ENCODE measurements at places on chromosomes 3 and 15.

DNA sequence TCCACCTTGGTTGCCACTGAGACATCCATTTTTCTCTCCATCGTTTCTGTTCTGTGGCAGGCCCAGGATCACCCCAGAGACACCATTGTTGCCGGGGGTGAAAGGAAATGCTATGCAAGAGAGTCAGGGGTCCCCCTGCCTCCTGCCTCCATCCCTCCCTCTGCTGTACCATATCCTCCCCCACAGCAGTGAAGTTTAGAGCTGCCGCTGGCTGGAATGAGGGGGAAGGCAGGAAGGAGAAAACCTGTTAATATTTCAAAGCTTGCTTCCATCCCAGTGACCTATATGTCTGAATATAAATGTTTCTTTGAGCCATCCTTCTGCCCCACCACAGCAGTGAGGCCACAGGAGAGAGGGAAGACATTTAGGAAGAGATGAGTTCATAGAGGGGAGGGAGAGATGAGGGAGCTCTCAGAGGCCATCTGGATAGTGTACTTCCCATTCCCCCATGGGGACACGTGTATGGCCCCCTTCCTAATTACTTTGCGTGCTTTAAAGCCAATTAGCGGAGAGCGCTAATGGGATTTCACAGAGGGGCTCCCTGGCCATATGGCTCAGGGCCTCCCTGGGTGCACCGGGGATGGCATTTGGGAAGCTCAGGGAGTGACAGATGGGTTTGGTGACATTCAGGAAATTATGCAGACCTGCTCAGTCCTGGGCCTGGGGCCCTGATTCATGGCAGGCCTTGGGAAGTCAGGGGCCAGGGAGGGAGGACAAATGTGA lies 40.4 kb upstream of the CHRNB4 start:
- DNase-seq, result peak; percentile 26

- no peak for DNase-seq
Observed at GRCh38 chr15:98169551-98169950, 209.0 kb downstream of the ARRDC4 start.

DNA sequence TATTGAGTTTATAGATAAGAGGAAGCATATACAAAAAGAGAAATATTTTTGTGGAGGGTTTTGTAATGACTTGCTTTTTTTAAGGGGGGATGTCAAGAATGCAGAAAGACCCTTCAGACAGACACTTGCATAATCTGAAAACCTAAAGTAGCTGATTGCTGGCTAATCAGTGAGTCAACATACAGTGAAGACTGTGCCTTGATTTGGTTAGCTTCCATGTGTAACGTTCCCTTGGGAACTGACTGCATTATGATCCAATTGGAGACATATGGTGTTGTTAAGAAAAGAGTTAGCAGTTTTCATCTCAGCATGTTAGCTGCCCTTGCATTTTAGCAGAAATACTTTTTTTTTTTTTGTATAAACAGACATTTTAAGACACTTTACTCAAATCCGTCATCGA lies 483.2 kb downstream of the RBMS3 start:
- DNase-seq, result no peak

DNA sequence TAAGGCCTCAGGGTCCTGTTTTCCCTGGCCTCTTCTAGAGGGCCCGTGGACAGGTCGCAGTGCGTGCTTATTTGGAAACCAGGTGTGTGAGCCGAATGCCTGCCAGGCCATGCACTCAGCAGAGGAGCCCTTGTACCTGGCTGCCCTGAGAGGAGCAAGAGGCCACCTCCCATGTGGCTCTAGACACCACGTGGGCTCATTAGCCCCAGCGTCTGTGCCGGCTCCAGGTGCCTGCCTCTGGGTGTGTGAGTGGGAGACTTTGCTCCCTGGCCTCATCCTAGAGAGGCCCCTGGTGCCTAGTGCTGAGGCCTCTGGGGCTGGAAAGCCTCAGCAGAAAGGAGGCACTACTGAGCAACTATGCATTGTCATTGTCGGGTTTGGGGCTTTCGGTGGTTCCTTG lies 50.4 kb downstream of the KLF13 start:
- DNase-seq, result no peak

GRCh38 chr3:59249004-59249403 lies 199.2 kb upstream of the CFAP20DC start:
- no peak for DNase-seq

- DNase-seq, result no peak
Observed at GRCh38 chr15:92733934-92734521, 78.5 kb upstream of the FAM174B start.

- no peak for DNase-seq
Observed at GRCh38 chr3:61268644-61269043, 17.4 kb upstream of the FHIT start.

DNA sequence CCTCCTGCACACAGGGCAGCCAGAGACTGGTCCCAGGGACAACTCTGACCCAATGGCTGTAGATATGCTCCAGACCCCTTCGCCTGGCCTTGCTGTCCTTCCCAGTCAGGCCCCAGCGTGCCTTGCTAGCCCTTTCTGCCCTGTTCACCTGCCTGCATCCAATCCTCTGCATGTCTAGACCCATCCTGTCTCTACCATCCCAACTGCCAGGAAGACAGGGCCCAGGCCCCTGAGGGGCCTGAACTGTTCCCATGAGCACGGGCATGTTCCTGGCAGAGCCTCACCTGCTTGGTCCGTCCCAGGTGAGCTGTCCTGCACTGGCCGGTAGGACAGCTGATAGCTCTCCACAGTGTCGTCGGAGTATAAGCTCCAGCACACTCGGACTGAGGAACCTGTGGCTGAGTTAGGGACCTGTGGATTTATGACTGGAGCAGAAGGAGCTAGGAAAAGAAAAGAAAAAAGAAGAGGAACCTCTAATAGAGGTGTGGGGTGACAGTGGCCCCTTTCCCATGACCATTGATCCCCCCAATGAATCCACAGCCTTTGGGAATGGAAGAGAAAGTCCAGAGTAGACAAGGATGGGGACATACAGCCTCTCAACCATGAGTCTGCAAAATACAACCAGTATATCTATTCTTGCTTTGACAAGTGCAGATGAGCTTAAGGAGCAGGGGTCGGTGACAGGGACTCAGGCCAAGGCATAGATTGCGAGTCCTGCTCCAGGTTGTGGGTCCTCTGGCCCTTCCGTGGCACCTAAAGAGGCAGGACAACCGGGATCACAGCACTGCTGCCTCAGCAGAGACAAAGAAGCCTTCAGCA lies 33.9 kb downstream of the FSD2 start:
- no peak for DNase-seq

DNA sequence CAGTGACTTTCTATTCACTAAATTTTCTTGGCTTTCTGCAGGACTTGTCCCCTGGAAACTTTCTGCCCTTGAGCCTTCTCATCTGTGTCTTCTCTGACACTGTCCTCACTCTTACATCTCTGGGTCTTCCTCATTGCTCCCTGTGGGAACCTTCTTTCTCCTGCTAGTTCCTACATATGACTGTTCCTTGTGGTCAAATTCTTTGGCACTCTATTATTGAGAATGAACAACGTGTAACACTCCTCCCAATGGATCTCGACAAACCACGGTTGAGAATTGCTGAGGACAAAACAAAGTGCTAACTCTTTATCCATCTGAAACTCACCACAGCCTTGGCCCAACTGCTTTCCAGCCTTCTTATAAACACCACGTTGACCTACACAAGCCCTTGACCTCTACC lies 3.5 kb upstream of the FAM81A start:
- DNase-seq, result no peak

- no peak for DNase-seq
Observed at GRCh38 chr15:65264863-65265430, 21.7 kb downstream of the PARP16 start.

- DNase-seq, result no peak
Observed at GRCh38 chr3:133479895-133480669, 80.2 kb downstream of the BFSP2 start.

DNA sequence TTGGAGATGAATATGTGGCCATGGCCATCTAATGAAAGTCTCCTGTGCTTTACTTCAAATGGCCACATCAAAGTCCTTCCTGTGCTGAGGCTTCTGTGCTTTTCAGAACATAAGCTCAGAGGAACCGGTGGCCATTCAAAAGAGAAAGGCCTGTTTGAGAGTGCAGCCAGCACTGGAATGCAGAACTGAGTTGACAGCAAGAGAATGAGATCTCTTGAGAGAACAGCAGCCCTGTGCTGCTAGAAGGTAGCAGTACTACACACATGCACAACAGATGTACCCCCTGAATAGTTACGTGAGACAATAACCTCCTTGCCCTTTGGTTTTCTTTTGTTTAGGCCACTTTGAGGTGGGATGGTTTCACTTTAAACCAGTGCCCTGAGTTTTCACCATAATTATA lies 292.5 kb downstream of the PTPRG start:
- no peak for DNase-seq

GRCh38 chr3:187921391-187922074 lies 176.3 kb upstream of the BCL6 start:
- no peak for DNase-seq

DNA sequence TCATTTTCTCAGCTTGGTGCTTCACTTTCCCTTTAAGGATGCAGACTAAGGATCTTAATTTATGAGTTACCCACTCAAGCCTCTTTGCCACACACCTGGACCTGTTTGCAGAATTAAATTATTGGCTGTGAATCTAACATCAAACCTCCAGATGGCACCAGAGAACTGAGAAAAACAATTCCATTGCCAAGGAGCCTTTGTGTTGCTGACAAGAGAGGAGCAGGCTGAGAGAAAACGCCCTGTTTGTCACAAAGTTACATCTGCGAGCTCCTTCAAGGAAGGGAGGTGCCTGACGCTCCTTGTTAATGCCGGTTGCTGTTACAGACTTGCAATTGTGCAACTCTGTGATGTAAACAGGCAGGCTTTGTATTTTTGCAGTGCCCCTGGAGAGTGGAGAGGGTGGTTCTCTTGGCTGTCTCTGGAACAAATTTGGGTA lies 36.3 kb upstream of the TMC3 start:
- DNase-seq, result peak; percentile 79

GRCh38 chr3:71753701-71754609 lies at the start of gene GPR27:
Gene GPR27 (plus strand): TSS chr3:71753855. CDS start chr3:71754050, 195 bp downstream.
- DNase-seq, result no peak

- DNase-seq, result peak; percentile 69
Observed at GRCh38 chr15:28021281-28022039, 77.7 kb downstream of the OCA2 start.

DNA sequence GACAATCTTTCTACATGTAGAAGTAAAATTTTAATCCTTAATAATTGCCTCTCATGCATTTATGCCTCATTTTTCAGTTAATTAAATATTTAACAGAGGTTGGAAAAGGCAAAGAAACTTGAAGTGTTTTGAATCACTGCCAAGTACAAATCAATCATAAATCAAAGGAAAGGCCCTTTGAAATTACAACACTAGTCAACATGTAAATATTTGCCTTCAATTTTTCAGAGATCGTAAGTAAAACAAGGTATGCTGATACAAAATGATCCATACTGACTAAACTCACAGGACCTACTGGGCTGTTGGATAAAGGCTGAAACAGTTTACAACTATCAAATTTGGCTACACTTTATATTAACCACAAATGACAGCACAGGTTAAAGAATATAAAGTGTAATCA lies 33.9 kb downstream of the ZBBX start:
- DNase-seq, result no peak

- no peak for DNase-seq
Observed at GRCh38 chr3:100002599-100003350, 111.5 kb downstream of the FILIP1L start.

- no peak for DNase-seq
Observed at GRCh38 chr15:85545185-85545584, 164.8 kb downstream of the AKAP13 start.

GRCh38 chr3:159131376-159131775 lies 329.5 kb downstream of the MFSD1 start:
- DNase-seq, result no peak

- DNase-seq, result no peak
Observed at GRCh38 chr3:196108075-196108743, 26.3 kb upstream of the TFRC start.

GRCh38 chr3:45861043-45861719 lies 19.3 kb upstream of the LZTFL1 start:
- DNase-seq, result no peak

DNA sequence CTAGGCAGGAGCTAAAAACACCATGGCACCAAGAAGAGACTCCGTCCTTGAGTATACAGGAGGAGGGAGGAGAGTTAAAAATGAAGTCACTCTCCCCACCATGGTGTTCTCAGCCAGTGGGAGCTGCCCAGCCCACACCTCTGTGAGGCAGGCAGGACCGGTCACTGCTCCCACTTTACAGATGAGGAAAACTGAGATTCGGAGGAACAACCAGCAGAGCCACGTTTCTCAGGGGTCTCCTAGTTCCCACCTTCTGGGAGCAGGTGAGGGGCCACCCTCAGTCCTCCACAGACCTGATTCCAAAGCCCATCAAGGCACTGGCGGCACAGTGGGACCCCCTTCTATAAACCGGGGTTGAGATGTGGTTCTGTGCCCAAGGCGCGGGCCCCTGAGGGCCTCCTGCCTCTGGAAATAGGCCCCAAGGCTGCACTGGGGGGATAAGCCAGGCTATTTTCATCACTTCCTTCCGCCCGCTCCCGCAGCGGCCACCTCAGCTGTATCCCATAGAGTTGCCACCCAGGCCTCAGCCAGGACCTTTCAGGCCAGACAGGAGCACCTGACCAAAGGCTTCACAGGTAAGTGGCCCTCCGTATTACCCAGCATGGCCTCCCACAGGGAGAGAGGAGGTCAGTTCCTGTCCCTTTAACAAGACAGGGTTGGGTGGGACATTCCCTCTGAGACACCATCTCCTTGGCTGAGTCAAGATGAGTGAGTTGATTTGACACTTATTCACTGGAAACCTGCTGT lies at the start of gene GP9:
TSS of gene GP9 (plus strand) at position 504 of the 747 bp plus-strand sequence. CDS start 961 bp downstream, outside the sequence.
- no peak for DNase-seq

GRCh38 chr3:70421506-70421905 lies 109.1 kb upstream of the MDFIC2 start:
- DNase-seq, result no peak

- DNase-seq, result no peak
Observed at GRCh38 chr3:99875581-99875928, 57.9 kb downstream of the CMSS1 start.

GRCh38 chr3:15462451-15462850 lies 35.1 kb downstream of the EAF1 start:
- no peak for DNase-seq

Data from coronary artery (tissue), 2 donors.